C1 segment of cervical spinal cord (tissue), 14 donors: ENCODE measurements at places on chromosomes 12 and 14.

- no peak for DNase-seq
Observed at GRCh38 chr12:105192624-105193225, 43.2 kb downstream of the APPL2 start.

- no peak for DNase-seq
Observed at GRCh38 chr12:31007153-31007495, 66.5 kb upstream of the DDX11 start.

DNA sequence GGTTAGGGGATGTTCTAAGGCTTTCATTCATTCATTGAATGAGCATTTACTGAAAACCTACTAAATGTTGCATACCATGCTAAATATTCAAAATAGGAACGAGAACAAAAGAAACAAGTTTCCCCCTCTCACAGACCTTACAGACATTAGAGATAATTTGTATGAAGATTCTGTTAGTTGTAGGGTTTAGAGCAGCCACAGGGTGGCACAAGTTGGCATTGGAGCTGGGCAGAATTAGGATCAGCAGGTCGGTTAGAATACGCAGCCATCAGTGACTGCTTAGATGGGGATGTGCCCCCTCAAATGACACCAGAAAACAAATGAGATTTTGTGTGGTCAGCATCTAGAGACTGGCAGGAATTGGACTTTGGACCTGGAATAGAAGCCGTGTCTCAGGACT, 166.3 kb upstream of the DAAM1 start:
- DNase-seq = no peak

DNA sequence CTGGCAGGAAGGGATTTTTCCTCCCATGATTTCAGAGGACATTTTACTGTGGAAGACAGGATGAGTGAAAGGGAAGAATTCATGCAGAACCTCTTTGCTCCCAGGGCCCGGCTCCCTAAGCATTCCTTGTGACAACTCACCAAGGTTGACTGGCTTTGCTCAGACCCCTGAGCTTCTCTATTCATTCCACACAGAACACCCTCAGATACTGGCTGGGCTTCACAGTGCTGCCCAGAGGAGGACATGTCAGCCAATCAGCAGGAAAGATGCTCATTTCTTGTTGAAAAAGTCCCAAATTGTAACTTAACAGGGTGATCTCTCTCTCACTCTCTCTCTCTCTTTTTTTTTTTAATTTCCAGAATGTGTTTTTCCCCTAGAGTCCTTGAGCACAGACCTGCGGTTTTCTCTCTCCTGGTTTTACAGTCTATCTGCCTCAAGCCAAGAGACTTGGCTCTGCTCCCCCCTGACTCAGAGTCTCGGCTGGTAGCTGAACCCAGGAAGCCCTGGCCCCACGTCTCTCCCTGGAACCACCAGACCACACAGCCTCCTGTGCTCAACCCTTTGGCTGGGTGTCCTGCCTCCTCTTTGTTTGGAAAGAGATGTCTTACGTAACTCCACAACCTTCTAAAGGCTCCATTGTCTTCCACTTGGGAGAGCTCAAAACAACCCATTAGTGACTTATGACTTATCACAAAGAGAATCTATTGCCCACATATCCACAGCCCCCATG, 43.9 kb downstream of the SSPN start:
- peak; percentile 45 for DNase-seq

DNA sequence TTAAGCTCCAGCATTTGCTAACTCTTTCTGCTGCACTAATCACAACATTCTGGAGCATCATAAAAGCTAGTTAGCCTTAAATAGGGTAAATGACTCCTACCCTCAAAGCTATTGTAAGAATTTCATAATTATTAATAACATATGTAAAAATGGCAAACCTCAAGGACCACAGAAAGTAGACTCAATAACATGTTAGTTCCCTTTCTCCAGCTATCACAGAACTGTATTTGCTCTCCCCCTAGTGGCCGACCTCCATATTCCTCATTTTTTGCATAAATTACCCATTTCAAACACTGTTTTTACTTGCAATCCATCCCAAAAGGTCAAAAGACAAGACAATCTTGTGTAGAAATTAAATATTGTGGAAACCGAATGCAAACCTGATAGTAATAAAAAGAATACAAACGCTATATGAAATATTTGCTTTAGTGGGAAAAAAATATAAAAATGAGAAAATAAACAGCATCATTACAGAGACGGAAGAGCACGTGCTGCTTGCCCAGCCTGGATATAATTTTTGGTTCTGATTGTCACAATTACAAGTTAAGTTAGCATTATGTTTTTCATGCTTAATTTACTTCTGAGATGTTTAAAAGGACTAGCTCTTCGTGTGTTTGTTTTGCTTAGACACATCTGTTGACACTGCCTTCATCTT, 97.9 kb downstream of the RERGL start:
- no peak for DNase-seq

DNA sequence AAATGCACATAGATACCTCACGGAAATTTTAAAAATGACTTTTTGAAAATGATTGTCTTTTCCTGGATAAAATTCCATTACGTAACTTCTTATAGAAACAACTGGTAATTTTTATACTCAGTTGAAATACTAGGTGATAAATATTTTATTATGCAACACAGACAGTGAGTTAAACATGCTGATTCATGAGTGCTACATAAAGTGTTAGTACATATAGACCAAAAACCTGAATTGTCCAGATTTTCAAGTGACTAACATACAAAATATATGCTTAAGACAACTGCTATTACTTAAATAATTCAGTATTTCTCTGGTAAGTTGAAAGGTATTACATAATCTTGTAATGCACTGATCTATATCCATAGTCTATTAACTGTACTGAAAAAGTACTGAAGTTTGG, 11.9 kb downstream of the PTPRO start:
- no peak for DNase-seq
